GOT3 (cell line): ENCODE measurements at places on chromosomes 6 and 20.

GRCh38 chr6:30136570-30137286 is 788 bp downstream of the TRIM40 start:
- DNase-seq, result no peak

DNA sequence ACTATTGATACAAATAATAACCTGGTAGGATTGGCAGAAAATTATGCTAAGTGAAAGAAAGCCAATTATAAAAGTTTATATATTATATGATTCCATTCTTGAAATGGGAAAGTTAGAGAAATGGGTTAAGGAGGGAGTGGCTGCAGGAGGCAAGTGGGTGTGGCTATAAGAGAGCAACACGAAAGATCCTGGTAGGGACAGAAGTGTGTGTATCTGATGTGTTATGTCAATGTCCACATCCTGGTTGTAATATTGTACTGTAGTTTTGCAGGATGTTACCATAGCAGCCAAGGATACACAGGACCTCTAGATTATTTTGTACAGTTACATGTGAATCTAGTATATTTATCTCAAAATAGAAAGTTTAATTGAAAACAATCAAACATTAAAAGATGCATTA is 46.8 kb downstream of the SNX5 start:
- DNase-seq, result no peak

- DNase-seq, result no peak
These were observed 13.8 kb downstream of the MMP24 start for GRCh38 chr20:35240083-35240810.

GRCh38 chr20:25063546-25063945 is 5.6 kb upstream of the ACSS1 start:
- DNase-seq, result no peak

- DNase-seq, result no peak
These were observed 37.4 kb upstream of the TBXT start for GRCh38 chr6:166204852-166205650.

- DNase-seq, result no peak
These were observed 73.8 kb downstream of the PRKN start for GRCh38 chr6:162653808-162654207.

DNA sequence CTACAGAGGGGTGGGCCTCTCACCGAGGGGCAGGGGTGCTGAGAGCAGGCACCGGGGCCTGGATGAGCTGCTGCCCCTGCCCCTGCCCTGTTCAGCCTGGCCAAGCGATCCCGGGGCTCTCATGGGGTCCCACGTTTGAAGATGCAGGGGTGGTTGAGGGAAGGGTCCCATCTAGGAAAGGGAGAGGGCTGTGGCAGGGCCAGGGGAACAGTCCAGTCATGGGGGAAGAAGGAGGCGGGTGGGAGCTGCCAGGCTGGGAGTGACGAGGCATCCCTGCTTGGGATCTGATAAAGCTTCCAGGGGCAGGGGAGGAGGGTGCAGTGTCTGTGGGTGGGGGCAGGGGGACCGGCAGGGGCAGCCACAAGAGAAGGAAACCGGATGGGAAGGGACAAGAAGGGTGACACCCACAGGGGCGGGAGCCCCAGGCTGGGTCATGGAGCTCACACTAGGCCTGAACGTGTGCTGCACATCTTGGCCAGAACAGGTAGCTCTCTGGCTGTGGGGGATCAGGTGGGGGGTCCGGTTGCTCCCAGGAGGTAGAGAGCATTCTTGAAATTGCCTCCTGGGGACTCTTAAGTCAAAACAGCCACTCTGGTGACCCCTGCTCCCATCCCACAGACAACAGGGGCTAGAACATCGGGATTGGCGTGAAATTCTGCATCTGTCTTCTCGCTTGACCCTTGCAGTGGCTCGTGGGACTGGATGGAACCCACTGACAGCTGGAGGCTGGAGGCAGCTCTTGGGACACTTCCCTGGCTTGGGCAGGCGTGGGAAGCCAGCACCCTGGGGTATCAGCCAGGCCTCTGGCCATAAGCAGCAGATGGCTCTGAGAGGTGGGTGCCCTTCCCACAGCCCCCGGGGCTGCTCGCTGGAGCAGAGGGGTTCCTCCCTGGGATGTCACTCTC is 58.0 kb upstream of the GATA5 start:
- DNase-seq, result no peak

DNA sequence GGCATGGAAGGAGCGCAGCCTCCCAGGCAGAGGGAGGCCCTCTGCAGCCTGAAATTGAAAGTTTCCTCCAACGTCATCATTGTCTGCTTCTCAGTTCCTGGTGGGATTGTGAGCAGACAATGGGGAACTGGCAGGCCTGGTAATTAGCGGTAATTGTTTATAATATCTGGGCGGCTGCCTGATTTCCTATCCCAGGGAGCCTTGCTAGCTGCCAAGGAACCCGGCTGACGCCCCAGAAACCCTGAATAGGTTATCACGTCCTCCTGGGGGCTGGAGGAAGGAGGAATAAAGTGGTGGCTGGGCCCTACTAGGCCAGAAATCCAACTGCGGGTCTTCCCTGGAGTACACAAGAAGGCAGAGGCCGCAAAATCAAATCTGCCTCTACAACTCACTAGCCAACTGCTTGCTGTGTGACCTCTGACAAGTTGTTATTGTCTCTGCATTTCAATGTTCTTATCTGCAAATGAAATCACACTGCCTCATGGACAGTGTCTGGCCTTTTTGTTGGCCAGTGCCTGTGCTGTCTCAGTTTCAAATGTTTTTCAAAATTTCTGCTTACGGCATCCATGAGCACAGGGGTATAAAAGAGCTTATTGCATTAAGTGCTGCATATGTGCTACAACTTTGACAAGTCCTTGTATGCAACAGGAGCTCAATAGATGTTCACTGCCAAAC is 16.9 kb downstream of the KCNK15 start:
- no peak for DNase-seq

GRCh38 chr6:83417880-83418663 is 12.8 kb downstream of the ME1 start:
- DNase-seq, result no peak

- DNase-seq, result no peak
These were observed 278.8 kb downstream of the CDC5L start for GRCh38 chr6:44666324-44666723.

- no peak for DNase-seq
These were observed 18.5 kb downstream of the POM121L2 start for GRCh38 chr6:27293436-27294098.

- DNase-seq, result no peak
These were observed 112.0 kb upstream of the SIRPA start for GRCh38 chr20:1783245-1783644.

DNA sequence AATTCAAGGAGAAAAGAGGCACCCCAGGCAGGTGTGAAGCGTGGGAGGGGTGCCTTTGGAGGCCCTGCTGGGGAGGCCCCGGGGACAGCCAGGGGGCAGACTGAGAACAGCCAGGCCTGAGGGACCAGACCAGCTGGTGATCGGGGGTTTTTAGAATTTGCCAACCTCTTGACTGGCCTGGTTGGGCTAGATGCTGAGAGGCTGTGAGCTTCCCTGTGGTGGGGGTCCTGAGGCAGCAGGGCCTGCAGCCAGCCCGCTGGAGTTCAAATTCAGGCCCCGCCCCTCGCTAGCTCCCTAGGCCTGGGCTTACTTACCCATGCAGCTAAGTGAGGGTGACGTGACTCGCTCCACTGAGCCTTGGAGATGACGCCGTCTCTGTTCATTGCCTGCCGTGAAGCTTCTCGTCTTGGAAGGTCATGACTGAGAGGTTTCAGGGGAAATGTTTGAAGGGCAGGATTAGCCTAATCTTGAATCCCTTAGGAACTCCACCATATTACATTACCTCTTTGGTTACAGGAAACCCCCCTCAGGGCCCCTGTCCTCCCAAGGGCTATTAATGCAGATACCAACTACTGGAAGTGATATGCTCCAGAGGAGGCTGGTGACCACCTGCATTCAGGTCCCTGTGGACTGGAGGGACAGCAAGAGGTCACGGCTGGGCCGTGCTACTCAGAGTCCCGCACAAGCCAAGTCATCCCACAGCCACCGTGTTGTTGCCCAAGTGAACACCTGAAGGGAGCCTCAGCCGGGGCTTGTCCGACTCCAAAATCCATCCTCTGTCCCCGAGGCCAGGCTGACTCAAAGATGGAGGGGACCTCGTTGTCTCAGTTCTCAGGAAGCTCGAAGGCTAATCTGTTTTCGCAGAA is 73.9 kb upstream of the DUSP22 start:
- no peak for DNase-seq

GRCh38 chr6:112066606-112067005 is 12.7 kb downstream of the CCN6 start:
- DNase-seq, result no peak

DNA sequence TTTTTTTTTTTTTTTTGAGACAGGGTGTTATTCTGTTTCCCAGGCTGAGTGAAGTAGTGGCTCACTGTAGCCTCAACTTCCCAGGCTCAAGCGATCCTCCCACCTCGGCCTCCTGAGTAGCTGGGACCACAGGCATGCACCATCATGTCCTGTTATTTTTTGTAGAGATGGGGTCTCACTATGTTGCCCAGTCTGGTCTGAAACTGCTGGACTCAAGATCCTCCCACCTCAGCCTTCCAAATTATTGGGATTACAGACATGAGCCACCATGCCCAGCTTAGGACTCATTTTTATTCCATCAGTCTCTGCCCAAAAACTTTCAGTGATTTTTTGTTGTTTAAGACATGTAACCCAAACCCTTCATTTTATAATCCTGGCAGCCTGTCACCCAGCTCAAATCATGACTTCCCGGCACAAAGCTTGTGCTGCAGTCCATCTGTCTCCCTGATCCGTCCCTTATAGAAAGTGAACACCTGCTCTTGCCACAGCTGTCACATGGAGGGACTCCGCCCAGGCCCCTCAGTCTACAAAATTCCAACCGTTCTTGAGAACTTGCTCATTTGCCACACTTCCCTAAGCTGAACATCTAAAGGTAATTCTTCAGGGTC is 183.9 kb upstream of the JARID2 start:
- no peak for DNase-seq

GRCh38 chr6:132076452-132076851 is 125.3 kb upstream of the CCN2 start:
- DNase-seq, result no peak

- no peak for DNase-seq
These were observed 1260.8 kb upstream of the GJE1 start for GRCh38 chr6:140871911-140872310.

GRCh38 chr6:3825851-3826581 is 23.2 kb upstream of the FAM50B start:
- DNase-seq, result peak; percentile 79

GRCh38 chr20:22568872-22569344 is 15.5 kb downstream of the FOXA2 start:
- no peak for DNase-seq

GRCh38 chr20:41110930-41111577 is 26.3 kb upstream of the PLCG1 start:
- no peak for DNase-seq

- no peak for DNase-seq
These were observed 81.0 kb downstream of the FYN start for GRCh38 chr6:111792241-111792640.

GRCh38 chr20:31890646-31891045 is 20.2 kb downstream of the TTLL9 start:
- DNase-seq, result no peak

DNA sequence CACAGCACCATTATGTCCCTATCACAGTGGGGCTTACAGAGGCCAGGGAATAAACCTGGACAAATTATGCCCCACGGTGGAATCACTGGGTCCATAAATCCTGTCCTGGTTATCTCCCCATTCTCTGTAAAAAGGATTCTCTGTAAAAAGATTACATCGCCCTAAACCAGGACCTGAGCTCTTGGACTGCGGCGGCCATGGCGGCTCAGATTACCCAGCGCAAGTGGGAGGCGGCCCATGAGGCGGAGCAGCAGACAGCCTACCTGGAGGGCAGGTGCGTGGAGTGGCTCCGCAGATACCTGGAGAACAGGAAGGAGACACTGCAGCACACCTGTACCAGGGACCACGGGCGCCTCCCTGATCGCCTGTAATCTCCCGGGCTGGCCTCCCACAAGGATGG is 8.4 kb upstream of the HLA-A start:
- no peak for DNase-seq

- no peak for DNase-seq
These were observed 25.9 kb upstream of the AIG1 start for GRCh38 chr6:143034689-143035334.

- no peak for DNase-seq
These were observed 71.9 kb upstream of the RREB1 start for GRCh38 chr6:7035837-7036249.

GRCh38 chr20:38083338-38084048 is 49.9 kb downstream of the RPRD1B start:
- no peak for DNase-seq

- DNase-seq, result no peak
These were observed 414.8 kb upstream of the JARID2 start for GRCh38 chr6:14831070-14831469.

DNA sequence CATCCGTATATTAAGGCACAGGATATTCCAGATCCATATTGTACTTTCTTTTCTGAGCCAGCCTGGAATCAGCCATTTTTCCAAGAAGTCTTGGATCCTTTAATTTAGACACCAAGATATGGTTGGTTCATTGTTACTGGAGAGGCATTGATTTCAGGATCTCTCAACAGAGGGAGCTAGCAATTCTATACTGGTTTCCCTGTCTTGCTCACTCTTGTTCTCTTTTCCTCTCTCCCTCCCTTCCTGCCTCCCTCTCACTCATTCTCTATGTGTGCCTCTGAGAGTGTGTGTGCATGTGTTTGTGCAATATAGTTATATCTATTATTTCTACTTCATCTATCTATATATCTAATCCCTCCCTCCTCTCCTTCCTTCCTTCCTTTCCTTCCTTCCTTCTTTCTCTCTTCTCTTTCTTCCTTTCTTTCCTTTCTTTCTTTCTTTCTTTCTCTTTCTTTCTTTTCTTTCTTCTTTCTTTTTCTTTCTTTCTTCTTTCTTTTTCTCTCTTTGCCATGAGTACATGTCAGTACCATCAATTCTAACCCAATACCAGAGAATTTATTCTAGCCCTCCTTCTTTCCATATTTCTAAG is 299.1 kb downstream of the EPHA7 start:
- DNase-seq, result no peak

DNA sequence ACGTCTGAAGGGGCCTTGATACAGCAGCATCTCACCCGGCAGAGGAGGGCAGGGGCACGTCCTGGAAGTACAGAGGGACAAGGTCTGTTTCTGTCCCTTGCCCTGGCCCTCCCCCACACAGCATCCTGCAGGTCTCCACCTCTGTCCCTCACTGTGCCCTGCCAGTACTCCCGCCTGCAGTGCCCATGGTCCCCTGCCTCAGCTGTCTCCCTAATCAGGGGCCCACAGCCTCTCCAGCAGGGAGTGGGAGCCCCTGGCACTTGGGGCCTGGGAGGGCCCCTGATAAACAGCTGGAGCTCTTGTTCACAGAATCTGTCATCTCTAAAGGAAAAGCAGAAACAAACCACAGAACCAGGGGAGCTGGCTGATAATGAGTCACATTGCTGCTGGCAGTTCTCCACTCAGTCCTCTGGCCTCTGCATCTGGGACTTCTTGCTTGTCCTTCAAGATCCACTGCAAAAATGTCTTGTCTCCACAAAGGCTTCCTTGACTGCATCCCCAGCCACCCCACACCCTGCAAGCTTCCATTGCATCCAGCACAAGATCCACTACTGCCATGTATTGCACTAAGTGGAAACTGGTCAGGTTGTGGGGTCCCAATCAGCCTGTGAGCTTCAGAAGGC is 33.2 kb upstream of the TAF8 start:
- no peak for DNase-seq
